Cerebellum (tissue), 4 donors: ENCODE measurements at places on chromosomes 13 and 19. TPM values are rescaled to one million over a fixed set of nuclear protein-coding genes. Genes with fewer than 3 reads are reported as not detected.
A peak's percentile ranks its signal among the peaks of the same experiment; 100 is the strongest.

- peak; percentile 1 for DNase-seq
Observed at GRCh38 chr13:91045351-91046034, 302.0 kb upstream of the MIR17HG start.

The ZNF177 gene
- total RNA-seq, result 12.6 TPM

The FOSB gene
- total RNA-seq, result 2.5 TPM

DNA sequence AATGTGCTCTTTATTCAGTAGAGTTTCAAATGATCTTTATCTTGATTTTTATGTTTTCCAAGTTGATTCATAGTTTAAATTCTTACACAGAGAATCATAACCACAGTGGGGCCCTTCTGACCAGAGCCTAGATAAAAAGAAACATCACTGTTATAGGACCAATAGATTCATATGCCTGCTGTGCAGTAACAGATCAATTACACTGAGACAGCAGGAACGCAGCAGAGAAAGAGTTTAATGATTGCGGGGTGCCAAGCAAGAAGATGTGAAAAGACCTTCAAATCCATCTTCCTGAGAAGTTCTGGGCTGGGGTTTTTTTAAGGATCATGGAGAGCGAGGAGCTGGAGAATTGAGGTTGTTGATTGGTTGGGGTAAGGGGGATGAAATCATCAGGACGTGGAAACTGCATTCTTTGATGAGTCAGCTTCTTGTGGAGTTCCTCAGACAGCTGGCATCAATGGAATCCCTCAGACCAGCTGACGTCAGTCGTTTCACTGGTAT is 346.6 kb downstream of the TBC1D4 start:
- no peak for DNase-seq

The PTH2 gene
- total RNA-seq, result not detected

DNA sequence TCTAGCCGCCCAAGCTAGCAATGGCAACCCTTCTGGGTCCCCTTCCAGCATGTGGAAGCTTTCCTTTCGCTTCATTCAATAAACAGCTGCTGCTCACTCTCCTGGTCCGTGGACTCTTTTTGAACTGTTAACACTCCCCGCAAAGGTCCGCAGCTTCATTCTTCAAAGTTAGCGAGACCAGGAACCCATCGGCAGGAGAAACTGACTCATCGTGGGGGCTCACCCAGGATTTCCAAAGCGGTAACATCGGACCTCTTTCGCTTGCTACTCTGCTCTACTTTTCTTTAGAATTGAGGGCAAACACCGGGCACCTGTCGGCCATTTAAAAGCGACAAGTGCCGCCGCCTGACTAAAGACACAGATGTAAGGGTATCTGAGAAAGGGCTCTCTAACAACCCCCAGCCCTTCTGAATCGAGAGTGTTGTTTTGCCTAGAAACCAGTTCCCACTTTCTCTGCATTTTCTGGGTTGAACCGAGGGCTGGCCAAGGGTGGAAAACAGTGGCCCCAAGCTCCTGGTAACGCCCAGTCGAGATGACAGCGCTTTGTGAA is 5.8 kb downstream of the UBA52 start:
- no peak for DNase-seq

GRCh38 chr19:50510121-50510670 is 795 bp downstream of the JOSD2 start:
- DNase-seq, result no peak

GRCh38 chr13:25232937-25233515 is 54.3 kb downstream of the MTMR6 start:
- peak; percentile 49 for DNase-seq

GRCh38 chr13:92804926-92805325 is 421.7 kb upstream of the GPC6 start:
- DNase-seq, result no peak

DNA sequence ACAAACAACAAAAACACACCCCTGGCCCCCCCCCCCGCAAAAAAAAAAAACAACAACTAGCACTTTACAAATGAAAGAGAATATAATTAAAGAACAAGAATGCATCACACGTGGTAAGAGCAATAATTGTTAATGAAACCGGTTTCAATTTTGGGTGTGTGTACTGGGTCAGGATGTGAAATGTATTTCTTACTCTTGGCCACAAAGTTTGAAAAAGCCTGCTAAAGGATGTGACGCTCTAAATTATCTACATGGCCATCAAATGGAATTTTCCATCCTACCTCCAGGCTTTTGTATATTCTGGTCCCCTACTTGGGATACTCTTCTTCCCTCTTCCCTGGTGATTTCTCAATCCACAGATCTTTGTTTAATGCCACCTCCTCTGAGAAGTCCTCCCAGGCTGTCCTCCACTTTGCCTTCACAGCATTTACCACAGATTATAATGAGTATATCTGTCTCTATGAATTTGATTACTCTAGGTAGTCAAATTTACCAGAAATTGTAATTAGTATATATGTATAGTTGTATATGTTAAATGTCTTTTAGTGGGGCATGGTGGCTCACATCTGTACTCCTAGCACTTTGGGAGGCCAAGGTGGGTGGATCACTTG is 2.1 kb downstream of the SARS2 start:
- no peak for DNase-seq

DNA sequence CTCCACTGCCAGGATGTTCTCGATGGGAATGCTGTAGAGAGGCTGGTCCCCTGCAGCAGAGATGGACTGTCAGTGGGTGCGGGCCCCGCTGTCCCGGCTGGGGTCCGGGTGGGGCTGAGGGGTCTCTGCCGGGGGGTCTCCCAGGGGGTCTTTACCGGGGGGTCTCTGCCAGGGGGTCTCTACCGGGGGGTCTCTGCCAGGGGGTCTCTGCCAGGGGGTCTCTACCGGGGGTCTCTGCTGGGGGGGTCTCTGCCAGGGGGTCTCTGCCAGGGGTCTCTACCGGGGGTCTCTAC is 25.7 kb upstream of the C13orf46 start:
- no peak for DNase-seq

- DNase-seq, result no peak
Observed at GRCh38 chr13:111394211-111394922, 73.9 kb downstream of the TEX29 start.

DNA sequence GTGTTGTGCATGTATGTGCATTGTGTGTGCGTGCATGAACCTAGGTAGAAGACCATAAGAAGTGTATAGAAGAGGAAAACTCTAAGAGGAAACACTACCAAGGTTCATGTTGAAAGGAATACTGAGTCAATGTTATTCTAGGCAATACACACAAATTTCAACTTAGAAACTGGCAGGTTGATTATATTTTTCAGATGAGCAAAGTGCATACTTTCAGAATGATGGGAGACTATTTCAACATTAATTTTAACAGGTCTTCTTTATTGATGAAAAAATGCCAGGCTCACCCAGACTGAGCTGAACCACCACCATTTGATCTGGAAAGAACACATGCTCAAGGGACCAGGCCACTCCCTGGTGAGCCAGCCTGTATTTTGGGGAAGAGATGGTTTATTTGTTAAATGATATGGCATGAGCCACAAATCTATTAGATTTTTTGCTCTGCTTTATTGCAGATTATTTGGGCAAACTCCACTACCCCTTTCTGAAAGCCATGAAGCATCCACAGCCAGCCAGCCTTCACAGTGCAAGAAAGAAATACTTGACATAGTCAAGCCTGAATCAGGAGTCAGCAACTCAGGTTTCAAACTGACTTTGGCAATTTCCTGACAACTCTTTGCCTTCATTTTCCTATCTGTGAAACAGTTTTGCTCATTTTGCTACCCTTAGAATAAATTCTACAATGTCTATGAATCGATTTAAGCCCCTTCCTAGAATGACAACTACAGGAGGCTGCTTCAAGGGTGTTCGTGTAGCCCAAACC is 368.9 kb downstream of the COG6 start:
- DNase-seq, result no peak

The SPTBN4 gene
- 22.5 TPM for total RNA-seq

- DNase-seq, result no peak
Observed at GRCh38 chr13:97333983-97334382, 100.0 kb upstream of the RAP2A start.

The PDX1 gene
- not detected for total RNA-seq

- no peak for DNase-seq
Observed at GRCh38 chr13:22482496-22483000, 698.2 kb upstream of the SGCG start.

GRCh38 chr13:30143666-30144400 is 163.5 kb downstream of the KATNAL1 start:
- no peak for DNase-seq

- DNase-seq, result no peak
Observed at GRCh38 chr13:75153834-75154233, 328.1 kb downstream of the TBC1D4 start.

The VN1R4 gene
- total RNA-seq, result not detected

DNA sequence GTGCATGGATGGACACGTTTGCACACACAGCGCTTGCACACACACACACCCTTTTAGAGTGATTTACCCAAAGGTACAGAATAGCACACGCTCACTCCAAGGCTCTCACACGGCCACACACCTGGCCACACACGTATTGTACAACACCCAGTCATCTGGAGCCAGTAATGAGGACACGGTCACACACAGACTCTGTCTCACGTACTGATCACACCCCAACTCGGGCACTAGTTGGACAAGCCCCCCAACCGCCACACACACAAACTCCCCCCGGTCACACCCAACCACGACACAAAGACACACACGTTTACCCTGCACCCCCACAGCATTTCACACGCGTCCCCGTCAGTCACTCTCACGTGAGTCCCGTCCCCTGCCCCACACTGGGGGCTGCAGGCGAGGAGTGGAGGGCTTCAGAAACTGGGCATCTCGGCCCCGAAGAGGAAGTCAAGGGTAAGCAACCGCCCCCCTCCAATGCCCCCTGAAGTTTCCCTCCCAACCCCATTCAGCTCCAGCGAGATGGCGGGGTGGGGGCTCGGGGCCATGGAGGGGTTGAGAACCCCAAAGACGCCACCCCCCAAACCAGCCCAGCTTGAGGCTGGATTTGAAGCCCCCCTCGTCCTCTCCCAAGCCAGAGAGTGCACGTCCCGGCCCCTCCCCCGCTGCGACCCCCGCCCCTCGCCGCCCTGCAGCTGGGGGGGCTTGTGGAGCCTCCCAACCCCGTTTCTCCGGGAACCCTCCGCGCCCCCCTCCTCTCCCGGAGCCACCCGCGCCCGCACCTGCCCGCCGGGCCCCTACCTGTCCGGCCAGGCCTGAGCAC is 599 bp downstream of the OLFM2 start:
- DNase-seq, result no peak

GRCh38 chr13:56917966-56918365 is 222.8 kb upstream of the PRR20A start:
- DNase-seq, result no peak

The PODNL1 gene
- total RNA-seq, result 0.45 TPM

GRCh38 chr19:3210347-3211017 is 14.0 kb upstream of the CELF5 start:
- DNase-seq, result peak; percentile 47

The KIR3DL2 gene
- total RNA-seq, result not detected

- no peak for DNase-seq
Observed at GRCh38 chr13:73833325-73834070, 300.7 kb downstream of the KLF12 start.

- DNase-seq, result no peak
Observed at GRCh38 chr13:45195421-45195820, 5.4 kb downstream of the KCTD4 start.
